CD4-positive, alpha-beta T cell treated with Interleukin-6 for 4 hours (primary cell): ENCODE measurements at places on chromosomes 12 and 14.

GRCh38 chr14:92719890-92720323, 28.5 kb downstream of the LGMN start:
- no peak for DNase-seq

GRCh38 chr12:12016284-12017100, 54.2 kb upstream of the BCL2L14 start:
- DNase-seq = peak; percentile 46

- no peak for DNase-seq
These were observed 35.7 kb upstream of the DDX11 start for GRCh38 chr12:31037931-31038330.

- peak; percentile 34 for DNase-seq
These were observed 3.0 kb downstream of the ARG2 start for GRCh38 chr14:67622675-67623074.

- no peak for DNase-seq
These were observed 75.8 kb downstream of the PPP1R36 start for GRCh38 chr14:64625386-64626232.

DNA sequence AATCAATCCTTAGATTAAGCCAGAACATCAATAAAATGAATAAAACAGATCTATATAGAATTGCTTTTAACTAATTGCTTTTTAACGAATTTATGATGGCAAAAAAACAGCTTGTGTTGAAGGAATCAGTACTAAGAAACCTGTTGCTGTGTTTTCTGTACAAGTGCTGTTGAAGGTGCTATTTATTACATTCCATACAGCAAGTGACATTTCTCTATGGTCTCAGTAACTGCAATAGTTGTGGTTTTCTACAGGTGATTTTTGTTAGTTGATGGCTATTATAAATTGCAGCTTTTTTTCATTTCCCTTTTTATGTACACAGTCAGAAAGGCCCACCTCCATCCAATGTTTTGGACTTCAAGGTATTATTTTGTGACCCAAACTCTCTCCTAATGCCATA, 56.6 kb downstream of the SLC2A13 start:
- DNase-seq = no peak

DNA sequence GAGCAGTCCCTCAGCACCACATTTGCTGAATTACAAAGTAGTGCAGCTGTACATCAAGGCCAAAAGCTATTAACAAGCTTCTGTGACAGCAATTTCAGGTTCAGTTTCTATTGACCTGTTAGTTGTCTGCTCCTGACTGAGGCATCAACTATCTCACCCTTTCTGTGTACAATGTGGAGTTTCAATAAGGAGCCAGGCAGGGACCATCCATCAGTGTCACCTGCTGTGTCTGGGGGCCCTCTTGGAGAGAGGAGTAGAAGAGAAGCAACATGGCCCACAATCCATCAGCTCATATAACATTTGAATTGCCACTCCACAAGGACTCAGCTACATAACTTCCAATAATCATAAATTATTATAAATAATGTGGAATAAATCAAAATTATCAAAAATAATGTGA, 72.3 kb upstream of the CCDC196 start:
- no peak for DNase-seq

- DNase-seq = no peak
These were observed 128.3 kb upstream of the STXBP6 start for GRCh38 chr14:25178255-25178654.
